ENCODE measurements at places on chromosomes 2 and 18. TPM values are rescaled to one million over a fixed set of nuclear protein-coding genes. Genes with fewer than 3 reads are reported as not detected.

DNA sequence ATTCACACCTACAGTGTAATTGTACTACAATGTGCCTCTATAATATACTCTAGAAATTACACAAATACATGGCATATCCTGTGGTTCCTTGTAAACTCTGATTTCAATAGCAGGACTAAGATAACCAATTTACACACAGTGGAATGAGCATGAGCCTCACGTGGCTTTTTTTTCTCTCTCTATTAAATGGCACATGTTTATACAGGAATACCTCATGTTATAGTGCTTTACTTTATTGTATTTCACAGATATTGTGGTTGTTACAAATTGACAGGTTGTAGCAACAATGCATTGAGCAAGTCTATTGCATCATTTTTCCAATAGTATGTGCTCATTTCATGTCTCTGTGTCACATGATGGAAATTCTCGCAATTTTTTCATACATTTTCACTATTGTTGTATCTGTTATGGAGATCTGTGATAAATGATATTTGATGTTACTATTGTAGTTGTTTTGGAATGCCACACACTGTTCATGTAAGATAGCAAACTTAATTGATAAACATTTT is 260.0 kb downstream of the FSIP2 start:
- no peaks in the 10 kb centered on the region for H3K36me3 ChIP-seq
- H3K27ac ChIP-seq: no peak overlapping the region
- no peaks in the 10 kb centered on the region for H3K4me1 ChIP-seq
- no peak for DNase-seq

DNA sequence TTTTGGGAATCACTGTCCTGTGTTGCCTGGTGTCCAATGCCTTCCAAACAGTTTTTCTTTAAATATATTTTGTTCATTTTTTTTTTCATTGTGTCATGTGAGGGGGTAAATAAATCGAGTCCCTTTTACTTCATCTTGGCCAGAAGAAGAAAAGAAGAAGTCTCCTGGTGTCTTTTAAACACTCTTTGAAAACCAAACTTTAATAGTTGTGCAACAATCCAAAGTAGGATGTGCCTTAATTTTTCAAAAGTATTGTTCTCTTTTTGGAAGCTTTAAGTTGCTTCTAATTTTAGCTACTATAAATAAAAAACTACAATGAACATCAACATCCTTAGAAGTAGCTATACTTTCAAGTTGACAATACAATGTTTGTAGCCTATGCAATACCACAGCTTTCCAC is 154.9 kb downstream of the ATAD2B start:
- H3K27ac ChIP-seq: no peak overlapping the region
- H3K4me1 ChIP-seq: no peaks in the 10 kb centered on the region
- H3K4me3 ChIP-seq: no peak overlapping the region
- no peaks in the 10 kb centered on the region for H3K27me3 ChIP-seq

GRCh38 chr2:48719480-48720177 is 35.9 kb downstream of the LHCGR start:
- no peak overlapping the region for H3K27ac ChIP-seq
- DNase-seq: no peak
- H3K36me3 ChIP-seq: no peaks in the 10 kb centered on the region
- H3K4me1 ChIP-seq: no peaks in the 10 kb centered on the region
- H3K4me3 ChIP-seq: no peak overlapping the region

DNA sequence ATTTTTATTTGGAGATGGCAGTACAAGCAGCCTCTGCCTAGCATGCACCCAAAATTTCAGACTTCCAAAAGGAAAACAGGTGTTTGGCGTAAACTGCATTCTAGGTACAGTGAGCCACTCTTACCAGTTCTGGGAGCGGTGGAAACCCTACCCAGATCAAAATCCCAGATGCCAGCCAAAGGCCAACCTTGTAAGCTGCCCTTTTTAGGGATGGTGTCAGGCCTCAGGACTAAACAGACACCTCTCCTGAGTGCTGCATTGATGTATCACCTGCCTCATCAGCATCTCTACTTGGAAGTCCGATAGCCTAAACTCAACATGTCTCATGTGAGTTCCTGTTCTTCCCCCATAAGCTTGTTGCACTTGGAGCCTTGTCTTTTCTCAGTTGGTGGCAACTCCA is 104.0 kb downstream of the MAP4K4 start:
- H3K4me1 ChIP-seq: peaks cover 15% of the 10 kb centered on the region
- H3K27me3 ChIP-seq: no peaks in the 10 kb centered on the region
- DNase-seq: no peak
- H3K27ac ChIP-seq: no peak overlapping the region

GRCh38 chr2:98849113-98849512 is 86.9 kb downstream of the CRACDL start:
- DNase-seq: no peak
- H3K27ac ChIP-seq: no peak overlapping the region
- H3K36me3 ChIP-seq: no peaks in the 10 kb centered on the region
- H3K4me1 ChIP-seq: no peaks in the 10 kb centered on the region
- peaks cover 34% of the 10 kb centered on the region for H3K27me3 ChIP-seq

GRCh38 chr2:27291865-27292264 is 9.6 kb downstream of the TRIM54 start:
- H3K27me3 ChIP-seq: peaks cover 54% of the 10 kb centered on the region
- no peaks in the 10 kb centered on the region for H3K36me3 ChIP-seq
- H3K27ac ChIP-seq: no peak overlapping the region
- no peak overlapping the region for H3K4me3 ChIP-seq

DNA sequence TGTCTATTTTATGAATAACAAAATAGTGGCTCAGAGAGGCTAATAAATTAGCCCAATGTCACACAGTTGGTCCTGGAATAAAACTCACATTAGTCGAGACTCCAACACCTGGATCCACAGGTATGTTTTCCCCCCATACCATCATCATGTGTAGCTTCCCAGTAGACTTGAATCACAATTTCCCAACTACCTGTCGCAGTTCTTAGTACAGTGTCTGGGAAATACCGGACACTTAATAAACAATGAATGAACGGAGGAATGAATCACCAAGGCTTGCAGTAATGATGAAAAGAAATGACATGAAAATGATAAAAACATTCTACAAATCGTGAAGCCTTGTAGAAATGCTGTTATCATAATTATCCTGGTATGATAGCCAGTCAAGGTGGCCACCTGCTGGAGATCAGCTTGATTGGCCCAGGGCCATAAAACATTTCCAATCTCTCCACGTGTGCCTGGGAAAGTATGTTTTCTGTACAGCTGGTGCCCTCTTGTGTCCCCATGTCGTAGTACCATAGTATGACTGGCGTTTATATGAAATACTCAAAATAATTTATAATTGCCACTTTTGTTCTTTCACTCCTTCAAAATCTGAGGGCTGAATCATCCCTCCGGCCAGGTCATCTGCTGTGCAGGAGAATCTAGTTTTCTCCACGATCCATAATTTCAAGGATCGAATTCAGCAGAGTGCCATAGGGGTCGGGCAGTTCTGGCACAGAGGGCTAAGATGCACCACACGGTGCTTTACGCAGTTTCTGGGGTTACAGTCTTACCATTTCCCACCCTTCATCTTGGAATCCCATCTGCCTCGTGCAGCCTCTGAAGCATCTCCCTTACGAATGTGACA is 95.4 kb downstream of the LAMA1 start:
- H3K4me1 ChIP-seq: no peaks in the 10 kb centered on the region
- H3K4me3 ChIP-seq: no peak overlapping the region
- no peak overlapping the region for H3K27ac ChIP-seq
- DNase-seq: no peak
- H3K36me3 ChIP-seq: no peaks in the 10 kb centered on the region

- no peak for DNase-seq
- no peaks in the 10 kb centered on the region for H3K27me3 ChIP-seq
- H3K4me3 ChIP-seq: no peak overlapping the region
- H3K36me3 ChIP-seq: peaks cover 15% of the 10 kb centered on the region
- H3K27ac ChIP-seq: no peak overlapping the region
- peaks cover 9% of the 10 kb centered on the region for H3K4me1 ChIP-seq
These were observed 64.8 kb upstream of the SLC1A4 start for GRCh38 chr2:64924170-64924934.

DNA sequence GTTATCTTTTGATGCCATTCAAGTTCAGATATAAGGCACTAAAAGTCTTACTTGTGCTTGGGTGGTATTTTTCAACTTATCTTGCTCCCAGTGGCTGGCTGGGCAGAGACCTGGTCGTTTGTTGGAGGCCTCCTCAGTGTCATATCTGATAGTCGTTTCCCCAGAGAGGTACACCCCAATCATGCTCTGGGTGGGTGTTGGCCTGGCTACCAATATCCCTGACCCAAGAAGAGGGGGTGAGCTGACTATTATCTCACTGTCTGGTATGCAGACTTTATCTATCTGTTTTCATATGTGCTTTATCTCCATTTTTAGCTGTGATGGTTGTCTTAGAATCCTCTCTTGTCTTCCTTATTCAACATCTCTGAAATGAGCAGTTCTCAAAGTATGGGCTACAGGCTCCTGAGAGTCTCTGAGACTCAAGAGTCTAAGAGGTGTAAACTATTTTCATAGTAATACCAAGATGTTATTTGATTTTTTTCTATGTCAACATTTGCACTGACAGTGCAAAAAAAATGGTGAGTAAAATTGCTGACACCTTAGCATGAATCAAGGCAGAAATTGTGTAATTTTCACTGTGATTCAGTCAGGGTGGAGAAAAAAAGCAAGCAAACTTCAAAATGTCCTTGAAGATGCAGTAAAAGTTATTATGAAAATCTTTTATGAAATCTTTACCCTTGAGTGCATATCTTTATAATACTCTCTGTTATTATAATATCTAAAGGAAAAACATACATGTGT is 12.3 kb upstream of the PLEK start:
- H3K36me3 ChIP-seq: no peaks in the 10 kb centered on the region
- H3K4me1 ChIP-seq: peaks cover 3% of the 10 kb centered on the region
- no peak for DNase-seq
- H3K27me3 ChIP-seq: peaks cover 18% of the 10 kb centered on the region
- no peak overlapping the region for H3K27ac ChIP-seq

- no peak overlapping the region for H3K27ac ChIP-seq
- DNase-seq: peak; percentile 74
These were observed 107.9 kb downstream of the RTN4 start for GRCh38 chr2:54942373-54942772.

GRCh38 chr2:190972213-190972612 is 41.8 kb downstream of the STAT1 start:
- H3K27ac ChIP-seq: no peak overlapping the region
- no peak overlapping the region for H3K4me3 ChIP-seq
- DNase-seq: no peak
- H3K27me3 ChIP-seq: no peaks in the 10 kb centered on the region

DNA sequence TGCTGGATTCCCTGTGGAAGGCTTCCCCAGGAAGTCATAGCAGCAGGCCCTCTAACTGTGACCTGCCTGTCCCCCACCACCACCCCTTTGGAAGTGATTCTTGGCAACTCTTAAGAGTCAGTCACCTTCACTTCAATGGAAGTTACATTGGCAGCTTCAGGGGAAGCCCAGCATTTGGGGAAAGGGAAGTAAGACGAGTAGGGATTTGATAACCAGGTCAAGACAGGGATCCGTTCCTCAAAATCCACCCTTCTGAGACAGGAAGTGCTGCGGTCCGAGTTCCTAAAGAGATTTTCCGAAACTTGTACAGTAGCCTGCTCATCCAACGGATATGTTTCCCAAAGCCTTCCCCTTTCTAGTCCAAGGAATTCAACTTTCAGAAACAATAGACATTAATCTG is 54.2 kb downstream of the MRPL35 start:
- H3K27me3 ChIP-seq: peaks cover 13% of the 10 kb centered on the region
- no peaks in the 10 kb centered on the region for H3K36me3 ChIP-seq
- no peak overlapping the region for H3K27ac ChIP-seq
- H3K4me1 ChIP-seq: no peaks in the 10 kb centered on the region
- H3K4me3 ChIP-seq: no peak overlapping the region

DNA sequence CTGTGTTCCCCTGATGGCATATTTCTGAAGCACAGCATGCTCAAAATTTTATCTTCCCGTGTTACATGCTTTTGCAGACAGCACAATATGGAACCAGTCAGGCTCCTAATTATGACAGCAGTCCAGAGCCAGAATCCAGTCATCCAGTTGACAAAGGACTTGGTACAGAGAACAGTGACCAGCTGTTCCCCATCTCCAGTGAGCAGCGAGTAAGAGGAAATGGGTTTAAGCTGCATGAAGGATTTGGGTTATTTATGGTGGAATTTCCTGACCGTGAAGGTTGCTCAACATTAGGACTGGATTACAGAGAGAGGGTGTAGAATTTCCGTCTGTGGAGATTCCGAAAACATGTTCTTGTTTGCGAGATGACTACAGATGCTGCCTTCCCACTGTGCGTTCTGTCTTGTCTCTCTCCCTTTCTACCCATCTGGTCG is 24.4 kb downstream of the SGPP2 start:
- no peak overlapping the region for H3K27ac ChIP-seq
- no peaks in the 10 kb centered on the region for H3K36me3 ChIP-seq
- no peak for DNase-seq

DNA sequence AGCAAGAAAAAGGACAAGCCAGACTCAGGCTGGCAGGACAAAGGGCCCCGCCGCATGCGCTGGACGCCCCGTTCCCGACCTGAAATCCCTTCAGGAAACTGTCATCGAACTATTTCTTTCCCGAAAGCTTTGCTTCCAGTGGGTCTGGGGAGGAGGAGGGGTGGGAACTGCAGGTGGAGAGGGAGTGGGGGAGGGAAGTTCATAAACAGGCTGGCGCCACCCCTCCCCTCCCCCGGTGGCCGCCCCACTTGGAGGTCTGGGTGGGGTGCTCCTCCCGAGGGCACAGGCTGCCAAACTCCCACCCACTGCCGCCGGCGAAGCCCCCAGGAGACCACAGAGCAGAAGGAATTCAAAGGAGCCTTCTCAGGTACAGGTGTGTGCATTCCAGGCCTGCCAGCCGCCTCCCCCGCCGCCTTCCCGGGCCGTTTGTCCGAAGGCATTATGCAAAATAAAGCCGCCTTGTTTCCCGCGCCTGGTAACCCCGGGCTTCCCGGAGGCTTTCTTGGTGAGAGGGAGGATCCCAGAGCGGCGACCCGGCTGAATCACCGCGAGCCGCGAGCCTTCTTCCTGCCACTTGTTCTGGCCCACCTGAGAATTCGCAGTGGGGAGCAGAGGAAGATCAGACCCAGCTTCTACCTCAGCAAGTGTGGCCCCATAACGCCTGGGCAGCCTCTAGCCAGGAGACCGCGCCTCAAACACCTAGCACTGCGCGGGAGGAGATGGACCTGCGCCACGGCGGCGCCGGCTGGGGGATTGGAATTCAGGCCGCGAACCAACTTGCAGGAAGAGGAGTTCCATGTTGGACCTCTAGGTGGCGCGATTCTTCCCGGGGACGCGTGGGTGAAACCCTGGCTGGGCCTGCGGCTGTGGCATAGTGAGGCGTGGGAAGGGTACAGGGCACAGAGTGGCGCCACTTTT is 101.9 kb downstream of the FOXI3 start:
- H3K4me1 ChIP-seq: peaks cover 3% of the 10 kb centered on the region
- H3K4me3 ChIP-seq: peak overlapping the region; percentile 37
- peak; percentile 76 for DNase-seq
- H3K36me3 ChIP-seq: no peaks in the 10 kb centered on the region

DNA sequence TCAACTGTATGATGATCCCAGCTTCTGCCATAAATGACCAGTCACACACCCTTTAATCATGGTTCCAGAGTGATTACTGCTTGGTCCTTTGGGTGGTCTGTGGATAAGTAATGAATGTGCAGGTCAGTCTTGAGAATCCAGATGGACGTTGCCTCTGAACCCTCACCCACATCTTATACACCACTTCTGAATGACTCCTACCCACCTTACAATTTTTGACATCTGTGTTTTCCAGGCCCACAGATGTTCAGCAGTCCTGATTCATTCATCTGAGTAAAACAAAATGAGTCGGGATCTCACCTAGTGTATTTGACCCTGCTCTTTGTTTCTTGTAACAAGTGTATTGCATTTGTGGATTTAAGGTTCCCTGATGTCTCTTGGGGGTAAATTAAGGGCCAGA is 194.1 kb upstream of the CCDC68 start:
- H3K27me3 ChIP-seq: no peaks in the 10 kb centered on the region
- H3K36me3 ChIP-seq: no peaks in the 10 kb centered on the region
- H3K4me3 ChIP-seq: no peak overlapping the region
- H3K27ac ChIP-seq: no peak overlapping the region
- DNase-seq: no peak

Gene MAP4K4
- total RNA-seq: 42.8 TPM

Gene TUBB8B
- not detected for total RNA-seq

Gene DAPL1
- not detected for total RNA-seq

Data from activated CD8-positive, alpha-beta memory T cell treated with anti-CD3 and anti-CD28 coated beads, Interleukin-2, amount 10 ng/mL, durations not matched to agents 7 days and 5 days (primary cell).